T-helper 17 cell (primary cell): ENCODE measurements at places on chromosomes 5 and 9. TPM values are rescaled to one million over a fixed set of nuclear protein-coding genes. Genes with fewer than 3 reads are reported as not detected.

- DNase-seq: no peak
These were observed 100.3 kb downstream of the NSG2 start for GRCh38 chr5:174145821-174146220.

DNA sequence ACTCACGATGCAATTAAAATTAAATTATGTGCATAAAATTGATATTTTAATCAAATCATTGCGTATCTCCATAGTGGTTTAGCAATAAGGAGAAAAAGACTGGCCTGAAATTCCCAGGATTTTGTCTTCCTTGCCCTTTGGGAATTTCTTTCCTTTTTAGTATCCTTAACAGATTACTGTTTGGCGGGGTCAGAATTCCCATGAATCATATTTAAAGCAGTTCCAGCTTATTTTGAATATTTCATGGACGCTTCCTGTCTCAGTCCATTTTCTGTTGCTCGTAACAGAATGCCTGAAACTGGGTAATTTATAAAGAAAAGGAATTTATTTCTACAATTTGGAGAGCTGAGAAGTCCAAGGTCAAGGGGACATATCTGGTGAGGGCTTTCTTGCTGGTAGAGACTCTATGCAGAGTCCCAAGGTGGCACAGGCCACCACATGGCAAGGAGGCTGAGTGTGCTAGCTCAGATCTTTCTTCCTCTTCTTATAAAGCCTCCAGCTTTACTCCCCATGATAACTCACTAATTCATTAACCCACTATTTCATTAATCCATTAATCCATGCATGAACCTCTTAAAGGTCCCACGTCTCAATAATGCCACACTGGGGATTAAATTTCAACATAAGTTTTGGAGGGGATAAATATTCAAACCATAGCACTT lies 37.8 kb downstream of the CDH6 start:
- no peak for DNase-seq

GRCh38 chr5:121285801-121286521 lies 565.7 kb upstream of the FTMT start:
- no peak for DNase-seq

DNA sequence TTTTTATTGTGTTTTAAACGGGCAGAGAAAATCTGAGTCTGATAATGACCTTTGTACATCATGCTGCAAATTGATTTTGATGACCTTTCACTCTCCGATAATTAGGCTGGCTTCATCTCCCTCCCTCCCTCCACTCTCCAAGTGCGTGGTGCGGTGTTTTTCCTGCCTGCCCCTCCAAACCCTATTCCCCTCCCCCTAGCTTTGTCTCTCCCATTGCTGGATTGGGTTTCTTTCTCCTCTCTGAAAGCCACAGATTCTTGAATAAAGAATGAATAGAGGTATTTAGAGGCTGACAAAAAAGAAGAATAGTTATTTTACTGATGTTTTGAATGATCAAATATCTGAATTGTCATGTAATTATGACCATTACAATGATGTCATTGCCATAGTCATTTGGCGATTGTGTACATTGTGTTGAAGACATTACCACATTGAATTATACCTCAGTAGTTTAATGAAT lies 571.1 kb upstream of the ZNF608 start:
- no peak for DNase-seq

GRCh38 chr5:170010595-170010994 lies 30.3 kb upstream of the INSYN2B start:
- no peak for DNase-seq

DNA sequence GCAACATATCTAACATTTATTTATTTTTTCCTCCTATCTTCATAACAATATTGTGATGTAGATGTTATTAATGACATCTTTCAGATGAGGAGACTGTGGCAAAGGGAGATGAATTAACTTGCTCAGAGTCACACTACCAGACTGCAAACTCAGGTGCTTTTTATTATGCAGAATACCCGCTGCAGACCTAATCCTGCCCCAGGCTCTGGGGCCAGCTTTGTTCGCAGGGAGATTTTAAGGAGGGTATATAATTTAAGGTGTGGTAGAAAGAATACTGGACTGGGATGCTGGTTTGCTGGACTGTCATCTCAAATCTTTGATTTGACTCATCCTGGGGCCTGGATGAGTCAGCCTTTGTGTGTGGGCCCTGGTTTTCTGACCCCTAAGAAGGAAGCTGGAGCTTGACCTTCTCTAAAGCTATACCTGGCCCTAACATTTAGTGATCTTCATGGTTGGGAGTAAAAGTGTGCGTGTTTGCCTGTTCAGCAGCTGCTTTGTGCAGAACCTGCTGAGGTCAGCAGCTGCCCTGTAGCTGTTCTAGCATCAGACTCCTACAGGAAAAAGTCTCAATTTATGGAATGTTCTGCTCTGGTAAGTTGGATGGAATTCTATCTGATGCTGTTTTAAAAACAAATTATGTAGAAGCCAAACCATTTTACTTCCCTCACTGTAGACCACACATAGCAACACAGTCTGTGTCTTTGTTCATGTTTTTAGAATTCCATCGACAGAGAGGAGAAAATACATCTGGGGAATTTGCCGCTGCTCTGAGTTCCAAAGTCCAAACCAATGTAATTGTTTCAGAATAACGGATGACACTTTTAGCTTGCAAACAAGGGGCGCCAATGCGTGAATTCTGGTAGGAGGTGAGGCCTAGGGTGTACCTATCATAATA lies 4.5 kb downstream of the SLC36A1 start:
- no peak for DNase-seq

DNA sequence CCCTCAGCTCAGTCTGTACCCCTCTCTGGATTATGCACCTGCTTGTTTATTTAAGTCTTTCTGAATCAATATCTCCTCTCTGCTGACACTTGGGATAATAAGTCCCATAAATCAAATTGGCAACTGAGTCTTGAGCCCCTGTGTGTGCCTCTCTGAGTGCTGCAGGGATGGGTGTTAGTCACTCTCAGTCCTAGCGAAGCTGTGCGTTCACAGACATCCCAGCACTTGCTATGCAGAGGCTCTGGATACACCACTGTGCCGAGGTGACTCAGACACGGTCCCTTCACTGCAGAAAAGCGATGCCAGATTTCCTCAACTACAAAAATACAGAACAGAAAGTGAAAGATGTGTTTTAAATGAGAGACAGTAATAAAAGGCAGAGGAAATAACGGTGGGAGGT lies 4.1 kb upstream of the KCNMB1 start:
- DNase-seq: no peak

- DNase-seq: no peak
These were observed 20.4 kb downstream of the CNOT8 start for GRCh38 chr5:154878642-154879335.

Gene GRM6
- not detected for total RNA-seq

Gene ASB6
- total RNA-seq: 21.9 TPM

Gene VLDLR
- 0.57 TPM for total RNA-seq

Gene LCN10
- 0.90 TPM for total RNA-seq

Gene TPM2
- 29.2 TPM for total RNA-seq
